ENCODE measurements at places on chromosomes 5 and 9. TPM values are rescaled to one million over a fixed set of nuclear protein-coding genes. Genes with fewer than 3 reads are reported as not detected.

FOXD4L6 gene
- not detected for polyA plus RNA-seq

IL13 gene
- 0.06 TPM for polyA plus RNA-seq

TAS2R1 gene
- polyA plus RNA-seq, result not detected

SLC34A1 gene
- not detected for polyA plus RNA-seq

SPINK6 gene
- polyA plus RNA-seq, result not detected

SPINK4 gene
- polyA plus RNA-seq, result not detected

GRCh38 chr5:65796269-65796668 lies 74.3 kb downstream of the NLN start:
- no peak for DNase-seq

DNA sequence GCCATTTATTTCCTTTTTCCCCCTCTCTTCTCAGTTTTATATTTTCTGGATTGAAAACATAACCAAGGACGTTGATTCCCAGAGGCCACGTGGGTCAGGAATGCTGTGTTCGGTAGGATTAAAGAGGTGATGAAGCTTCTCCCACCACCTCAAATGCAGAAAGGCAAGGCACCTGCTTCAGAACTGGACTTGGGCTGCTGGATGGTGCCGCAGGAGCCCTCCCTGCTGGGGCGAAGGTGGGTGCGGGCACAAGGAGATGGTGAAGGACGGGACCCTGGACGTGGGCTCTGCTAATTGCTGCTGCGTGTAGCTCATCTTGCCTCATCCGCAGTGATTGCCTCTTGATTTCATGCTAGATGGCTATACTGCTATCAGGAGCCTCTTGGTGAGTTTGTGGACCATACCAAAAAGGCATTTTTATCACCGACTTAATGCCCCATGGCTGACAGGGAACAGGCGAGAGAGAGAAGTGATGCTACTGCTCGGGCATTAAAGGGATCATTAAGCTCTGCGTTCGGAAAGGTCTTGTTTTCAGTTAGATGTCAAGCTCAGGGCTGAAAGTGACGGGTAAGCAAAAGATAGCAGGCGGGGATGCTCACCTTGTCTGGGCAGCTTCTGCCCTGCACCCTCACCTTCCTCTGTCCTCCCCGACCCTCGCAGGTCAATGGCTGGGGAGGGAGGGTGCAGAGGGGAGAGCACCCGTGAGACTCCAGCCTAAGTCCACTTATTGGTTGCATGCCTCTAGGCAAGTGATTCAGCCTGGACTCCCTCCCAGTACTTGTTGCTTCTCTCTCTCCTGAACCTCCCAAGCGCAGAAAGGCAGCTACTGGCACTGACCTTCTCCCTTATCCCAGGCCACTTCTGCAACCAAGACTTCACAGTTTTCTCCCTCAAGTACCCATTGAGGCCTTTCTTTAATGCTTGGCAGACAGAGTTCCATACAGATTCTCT lies 71.6 kb upstream of the FSTL4 start:
- DNase-seq, result no peak

DNA sequence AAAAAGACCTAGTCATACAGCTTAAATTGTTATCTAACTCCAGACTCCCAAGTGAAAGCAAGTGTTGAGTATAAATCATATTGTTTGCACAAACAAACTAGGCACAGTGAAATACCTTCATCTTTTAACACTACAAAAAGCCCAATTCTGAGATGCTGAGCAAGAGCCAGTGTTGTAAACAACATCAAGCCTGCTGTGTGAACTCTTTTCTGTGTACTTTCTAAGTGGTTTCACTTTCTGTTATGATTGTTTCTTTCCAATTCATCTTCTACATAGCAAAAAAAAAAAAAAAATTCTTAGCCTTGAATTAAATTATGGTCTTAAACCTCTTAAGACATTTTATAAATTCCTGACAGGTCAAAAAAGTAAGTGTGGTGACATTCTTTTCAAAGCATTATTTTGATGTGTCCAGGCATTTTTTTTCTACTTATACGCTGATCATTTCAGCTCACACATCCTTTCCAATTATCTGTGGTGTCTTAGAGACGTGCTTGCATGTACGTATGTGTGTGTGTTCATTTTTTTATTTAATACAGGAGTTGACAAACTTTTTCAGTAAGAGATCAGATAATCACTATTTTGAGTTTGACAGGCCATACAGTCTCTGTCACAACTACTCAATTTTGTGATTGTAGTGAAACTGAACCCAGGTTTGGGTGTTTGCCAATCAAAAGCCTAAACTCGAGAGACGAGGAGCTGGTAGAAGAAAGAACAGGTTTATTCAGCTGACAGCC lies 556.1 kb downstream of the CDH9 start:
- DNase-seq, result no peak

DNA sequence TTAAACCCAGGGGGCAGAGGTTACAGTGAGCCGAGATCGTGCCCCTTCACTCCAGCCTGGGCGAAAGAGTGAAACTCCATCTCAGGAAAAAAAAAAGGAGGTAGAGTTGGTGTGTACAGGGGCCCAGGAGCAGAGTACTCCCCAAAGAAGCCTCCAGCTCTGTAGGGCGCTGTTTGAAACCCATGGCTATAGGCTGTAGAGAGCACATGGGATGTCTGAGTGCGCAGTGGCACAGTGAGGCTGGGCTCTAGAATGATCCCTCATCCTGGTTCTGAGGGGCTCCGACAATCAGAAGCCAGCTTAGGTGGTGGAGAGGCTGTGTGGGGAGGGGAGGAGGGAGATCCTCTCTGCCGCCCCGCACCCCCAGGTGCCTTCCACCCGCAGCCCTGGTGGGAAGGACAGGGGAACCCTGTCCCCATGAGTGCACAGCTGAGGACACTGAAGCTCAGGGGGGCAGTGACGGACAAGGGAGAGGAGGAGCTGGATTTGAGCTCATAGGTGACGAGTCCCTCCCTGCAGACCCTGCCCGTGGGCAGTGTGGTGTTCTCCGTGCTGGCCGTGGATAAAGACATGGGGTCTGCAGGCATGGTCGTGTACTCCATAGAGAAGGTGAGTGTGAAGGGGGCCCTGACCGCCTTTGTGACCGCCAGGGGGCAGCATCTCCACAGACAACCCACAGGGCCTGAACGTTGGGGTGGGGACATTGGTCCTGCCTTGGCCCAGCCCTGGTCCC lies 24.6 kb downstream of the CDHR2 start:
- DNase-seq, result peak; percentile 45

DNA sequence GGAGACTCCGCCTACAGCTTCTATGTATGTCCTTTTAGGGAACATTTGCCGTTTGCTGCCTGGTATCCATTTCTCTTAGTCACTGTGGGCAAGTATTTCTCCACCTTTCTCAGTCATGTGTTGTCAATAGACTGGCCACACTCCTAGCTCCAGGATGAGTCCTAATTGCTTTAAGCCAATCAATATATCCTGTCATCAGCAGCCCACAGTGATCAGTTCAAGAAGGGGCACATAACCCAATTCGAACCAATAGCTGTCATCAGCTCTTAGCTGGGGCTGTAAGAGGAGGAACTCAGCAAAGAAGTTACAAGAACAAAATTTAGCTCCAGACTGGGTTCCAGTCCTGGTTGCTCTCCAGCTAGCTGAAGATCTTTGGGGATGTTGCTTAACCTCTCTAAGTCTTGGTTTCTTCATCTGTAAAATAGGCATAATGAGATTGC lies 70.7 kb upstream of the MAN2A1 start:
- no peak for DNase-seq

DNA sequence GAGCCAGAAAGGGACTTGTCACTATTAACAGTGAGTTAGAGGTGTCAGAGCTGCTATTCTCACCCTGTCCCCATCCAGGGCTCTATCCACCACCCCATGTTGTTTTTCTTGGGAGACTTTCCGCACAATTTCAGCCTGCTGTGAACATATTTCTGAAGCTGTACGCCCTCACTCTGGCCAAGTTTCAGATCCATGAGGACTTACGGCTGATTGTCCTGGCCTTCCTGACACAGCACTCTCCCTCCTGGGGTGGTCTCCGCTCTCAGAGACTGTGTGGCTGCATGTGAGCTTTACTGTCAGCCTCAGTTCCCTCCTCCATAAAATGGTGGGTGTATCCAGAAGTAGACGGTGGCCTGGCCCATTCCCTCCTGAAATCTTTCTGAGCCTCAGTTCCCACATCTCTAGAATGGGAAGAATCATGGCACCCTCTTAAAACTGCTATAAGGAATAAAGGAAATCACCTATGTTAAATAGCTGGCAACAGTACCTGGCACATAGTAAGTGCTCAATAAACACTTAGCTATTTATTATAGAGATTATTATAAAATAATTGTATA lies 804 bp upstream of the IL17B start:
- DNase-seq, result no peak

- DNase-seq, result no peak
Measured at GRCh38 chr9:137502008-137502911, 43.1 kb upstream of the NSMF start.

- DNase-seq, result no peak
Measured at GRCh38 chr9:125754096-125754495, 6.9 kb downstream of the PBX3 start.

DNA sequence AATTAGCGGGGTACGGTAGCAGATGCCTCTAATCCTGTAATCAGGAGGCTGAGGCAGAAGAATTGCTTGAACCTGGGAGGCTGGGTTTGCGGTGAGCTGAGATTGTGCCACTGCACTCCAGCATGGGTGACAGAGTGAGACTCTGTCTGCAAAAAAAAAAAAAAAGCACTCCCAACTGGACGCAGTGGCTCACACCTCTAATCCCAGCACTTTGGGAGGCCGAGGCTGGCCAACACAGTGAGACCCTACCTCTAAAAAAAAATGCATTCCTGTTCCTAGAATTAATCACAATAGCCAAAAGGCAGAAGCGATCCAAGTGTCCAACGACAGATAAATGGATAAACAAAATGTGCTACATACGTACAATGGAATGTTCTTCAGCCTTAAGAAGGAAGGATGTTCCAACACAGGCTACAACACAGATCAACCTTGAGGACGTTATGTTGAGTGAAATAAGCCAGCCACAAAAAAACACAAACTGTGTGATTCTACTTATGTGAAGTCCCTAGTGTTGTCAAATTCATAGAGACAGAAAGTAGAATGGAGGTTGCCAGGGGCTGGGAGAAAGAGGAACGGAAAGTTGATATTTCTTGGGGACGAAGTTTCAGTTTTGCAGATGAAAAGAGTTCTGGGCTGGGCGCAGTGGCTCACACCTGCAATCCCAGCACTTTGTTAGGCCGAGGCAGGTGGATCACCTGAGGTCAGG lies 13.8 kb downstream of the FAM78A start:
- DNase-seq, result no peak

- peak; percentile 95 for DNase-seq
Measured at GRCh38 chr5:172437445-172438318, 16.6 kb downstream of the SH3PXD2B start.

Measured in endothelial cell of umbilical vein (primary cell).